ENCODE measurements at places on chromosomes 7 and 10. TPM values are rescaled to one million over a fixed set of nuclear protein-coding genes. Genes with fewer than 3 reads are reported as not detected.

ACSM6 gene
- 0.10 TPM for total RNA-seq

- DNase-seq = peak; percentile 99
Observed at GRCh38 chr10:117439243-117439912, 64.1 kb upstream of the PDZD8 start.

DNA sequence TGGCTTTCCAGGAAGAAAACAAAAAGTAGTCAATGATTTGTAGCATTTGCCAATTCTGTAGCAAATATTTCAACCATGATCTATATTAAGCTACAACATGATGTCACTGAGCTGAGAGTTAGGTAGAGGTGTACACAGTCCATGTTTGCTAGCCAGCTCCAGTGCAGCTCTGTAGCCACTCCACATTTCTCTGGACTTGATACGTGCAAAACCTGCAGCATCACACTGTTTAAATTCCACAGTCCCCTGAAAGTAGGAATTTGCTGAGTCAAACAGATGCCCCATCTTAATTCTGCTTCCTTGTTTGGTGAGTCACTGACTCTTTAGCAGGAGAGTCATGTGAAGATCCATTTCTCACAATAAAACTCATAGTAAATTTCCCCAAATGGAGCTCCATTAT lies 89.8 kb upstream of the LRRTM3 start:
- DNase-seq = peak; percentile 95

GRCh38 chr7:86592185-86592584 lies 51.5 kb upstream of the GRM3 start:
- no peak for DNase-seq

- DNase-seq = no peak
Observed at GRCh38 chr7:44279286-44279685, 46.1 kb downstream of the CAMK2B start.

DNA sequence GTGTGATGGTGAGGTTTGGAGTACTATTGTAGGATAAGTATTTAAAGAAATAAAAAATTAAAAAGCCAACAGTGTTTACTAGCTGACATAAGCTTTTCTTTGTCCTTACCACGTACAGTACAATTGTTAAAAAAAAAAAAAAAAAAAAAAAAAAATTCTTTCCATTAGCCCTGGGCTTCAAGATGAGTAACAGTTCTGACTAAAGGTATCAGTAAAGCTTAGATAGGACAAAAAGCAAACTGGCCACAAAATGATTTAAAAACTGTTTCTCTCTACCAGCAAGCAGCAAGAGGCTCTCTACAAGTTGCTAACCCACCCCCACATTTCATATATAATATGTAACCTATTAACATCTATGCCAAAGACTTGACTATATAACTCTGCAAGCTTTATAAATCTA lies 17.5 kb downstream of the HYCC1 start:
- DNase-seq = peak; percentile 34

Measured in renal cortical epithelial cell (primary cell).